ENCODE measurements at places on chromosomes 5 and 9.

- peak; percentile 6 for DNase-seq
These were observed 9.3 kb upstream of the KIF4B start for GRCh38 chr5:155004138-155004744.

- DNase-seq: no peak
These were observed 158.7 kb downstream of the NFIB start for GRCh38 chr9:14155237-14155636.

GRCh38 chr5:112077180-112077579, 320.2 kb upstream of the NREP start:
- DNase-seq: no peak

DNA sequence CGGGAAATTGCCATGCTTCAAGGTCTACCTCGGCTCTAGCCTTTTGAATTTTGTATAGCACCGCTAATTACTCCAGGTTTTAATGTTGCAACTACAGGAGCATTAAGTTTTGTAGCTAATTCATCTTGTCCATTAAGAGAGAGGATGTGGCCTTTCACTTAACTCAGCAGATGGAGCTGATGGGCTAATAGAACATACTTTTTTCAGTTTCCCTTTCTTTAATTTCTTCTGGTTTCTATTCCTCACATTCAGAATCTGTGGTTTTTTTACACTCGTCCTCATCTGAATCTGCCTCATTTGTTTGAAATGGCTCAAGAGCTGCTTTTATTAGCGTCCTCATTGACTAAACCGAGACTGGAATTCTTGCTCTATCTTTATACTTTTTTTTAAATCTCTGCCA, 2085.7 kb upstream of the C9orf72 start:
- no peak for DNase-seq

- DNase-seq: no peak
These were observed 20.8 kb upstream of the CXCL14 start for GRCh38 chr5:135599421-135600151.

DNA sequence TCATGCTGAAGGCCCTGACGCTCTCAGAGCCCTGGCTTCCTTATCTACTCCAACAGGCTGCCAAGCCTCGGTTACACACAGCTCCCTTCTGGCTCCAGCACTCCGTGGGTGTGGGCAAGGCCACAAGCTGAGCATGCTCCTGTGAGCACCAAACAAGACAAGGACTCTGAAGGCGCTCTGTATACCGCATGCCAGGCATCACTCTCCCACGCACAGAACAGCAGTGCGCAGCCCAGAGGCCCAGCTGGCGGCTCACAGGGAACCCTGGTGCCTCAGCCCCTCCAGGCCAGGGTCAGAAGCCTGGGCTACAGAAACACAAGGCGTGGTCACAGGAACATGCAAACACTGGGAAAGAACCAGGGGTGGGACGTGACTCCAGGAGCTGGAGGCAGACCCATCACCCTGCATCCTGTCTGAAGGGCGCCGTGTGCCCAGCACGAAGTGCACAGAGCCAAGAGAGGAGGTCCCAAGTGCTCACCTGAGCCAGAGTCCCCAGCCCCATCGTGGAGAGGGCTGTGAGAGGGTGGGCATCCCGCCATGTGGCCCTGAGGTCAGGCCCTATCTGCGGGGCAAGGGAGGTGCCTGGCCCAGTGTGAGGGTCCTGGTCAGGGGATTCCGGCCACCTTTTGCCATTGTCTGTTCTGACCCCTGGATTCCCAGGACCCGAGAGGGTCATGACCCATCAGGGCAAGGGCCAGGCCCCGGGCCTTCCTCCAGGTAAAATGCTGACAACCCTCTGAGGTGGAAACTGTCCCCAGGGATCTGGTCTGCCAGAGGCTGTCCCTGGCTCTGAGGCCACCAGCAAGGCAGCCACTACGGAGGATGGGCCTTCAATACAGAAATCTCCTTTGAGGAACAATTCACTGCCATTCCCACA, 54.7 kb downstream of the COL23A1 start:
- peak; percentile 98 for DNase-seq

- DNase-seq: no peak
These were observed 675.3 kb upstream of the CCNG1 start for GRCh38 chr5:162762119-162762518.

- DNase-seq: no peak
These were observed 4.3 kb upstream of the NCS1 start for GRCh38 chr9:130167927-130168326.

GRCh38 chr9:33120620-33121019, 44.1 kb upstream of the SMU1 start:
- no peak for DNase-seq

- no peak for DNase-seq
These were observed 87.0 kb downstream of the SLF1 start for GRCh38 chr5:94705427-94705826.

DNA sequence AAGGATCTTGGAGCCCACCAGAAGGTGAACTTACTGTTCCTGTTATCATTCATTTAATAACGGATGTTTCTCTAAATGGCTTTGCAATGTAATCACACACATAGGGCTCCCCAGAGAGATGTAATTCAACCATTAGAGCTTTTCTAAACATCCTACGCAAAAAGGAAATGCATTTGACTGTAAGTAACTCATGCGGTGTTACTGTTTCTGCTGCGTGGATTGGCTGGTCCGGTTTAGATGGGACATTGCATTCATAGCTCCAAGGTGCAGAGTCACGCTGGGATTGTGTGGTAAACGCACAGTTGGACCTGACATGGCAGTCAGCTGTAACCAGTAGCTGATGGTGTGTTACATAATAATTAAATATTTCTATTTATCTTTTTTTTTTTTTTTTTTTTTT, 185.5 kb upstream of the OTULINL start:
- DNase-seq: no peak

DNA sequence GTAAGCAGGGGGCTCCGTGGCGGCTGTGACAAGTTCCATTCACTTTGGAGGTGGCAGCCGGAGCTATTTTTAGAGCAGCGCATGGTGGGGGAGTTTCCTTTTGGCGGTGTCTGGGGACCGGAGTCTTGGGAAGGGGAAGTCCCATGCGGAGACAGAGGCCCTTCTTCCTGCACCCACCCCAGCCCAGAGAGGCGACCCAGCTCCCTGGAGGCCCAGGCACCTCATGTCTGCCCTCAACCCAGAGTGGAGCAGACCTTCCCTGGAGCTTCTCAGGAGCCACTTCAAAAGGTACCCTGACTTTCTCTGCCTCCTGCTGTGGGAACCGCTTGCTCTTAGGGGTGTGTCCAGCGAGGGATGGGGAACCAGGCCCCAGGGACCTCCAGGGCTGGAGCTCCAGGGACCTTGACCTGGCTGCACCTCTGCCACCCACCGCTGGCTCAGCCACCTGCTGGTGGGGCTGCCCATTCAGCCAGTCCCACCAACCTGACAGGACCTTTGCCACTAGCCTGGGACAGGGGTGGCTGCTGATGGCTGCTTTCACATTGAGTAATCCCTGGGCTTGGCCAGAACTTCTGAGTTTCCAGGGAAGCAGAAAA, 34.1 kb downstream of the NEK6 start:
- peak; percentile 62 for DNase-seq

DNA sequence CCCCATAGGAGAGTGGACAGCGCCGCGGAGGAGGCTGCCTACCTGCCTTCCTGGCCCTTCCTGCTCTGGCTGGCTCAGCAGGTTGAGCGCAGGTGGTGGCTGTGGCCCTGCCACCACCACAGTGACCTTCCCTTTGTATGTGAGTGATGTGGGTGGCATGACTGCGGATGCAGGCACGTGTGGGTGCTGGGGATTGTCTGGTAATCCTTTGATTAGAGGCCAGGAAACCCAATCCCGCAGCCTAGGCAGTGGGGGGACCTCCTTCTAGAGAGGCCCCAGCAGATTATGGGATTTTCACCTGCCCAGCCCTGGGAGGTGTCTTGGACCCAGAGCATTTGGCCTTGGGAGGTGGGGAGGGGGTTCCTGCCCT, 16.5 kb downstream of the RXRA start:
- peak; percentile 51 for DNase-seq

- DNase-seq: no peak
These were observed 277.5 kb downstream of the PLK2 start for GRCh38 chr5:58182287-58182841.

DNA sequence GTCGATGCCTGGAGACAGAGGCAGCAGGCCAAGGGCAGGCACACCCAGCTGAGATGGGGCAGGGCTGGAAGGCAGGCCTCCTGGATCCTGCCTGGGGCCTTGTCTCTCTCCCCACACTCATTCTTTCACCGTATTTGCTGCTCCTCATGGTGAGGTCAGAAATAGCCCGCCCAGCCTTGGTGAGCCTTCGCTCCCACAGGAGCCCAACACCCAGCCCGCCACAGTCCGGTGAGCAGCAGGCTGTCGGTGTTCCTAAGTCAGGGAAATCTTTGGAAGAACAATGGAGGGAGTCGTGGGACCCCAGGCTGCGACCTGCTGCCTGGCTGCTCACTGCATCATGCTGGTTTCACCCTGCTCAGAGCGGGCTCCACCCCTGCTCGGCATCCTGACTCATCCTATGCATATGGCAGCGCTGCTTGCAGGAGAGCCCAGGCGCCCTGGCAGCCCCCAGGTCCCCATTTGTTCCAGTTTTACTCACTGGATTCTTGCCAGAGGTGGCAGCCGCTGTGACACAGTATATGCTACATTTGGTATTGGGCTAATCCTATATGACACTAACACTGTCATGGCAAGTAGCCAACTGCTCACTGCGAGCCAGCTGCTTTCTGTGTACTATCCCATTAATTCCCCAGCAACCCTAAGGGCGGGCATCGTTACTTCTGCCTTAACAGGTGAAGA, 53.2 kb upstream of the NCS1 start:
- no peak for DNase-seq

DNA sequence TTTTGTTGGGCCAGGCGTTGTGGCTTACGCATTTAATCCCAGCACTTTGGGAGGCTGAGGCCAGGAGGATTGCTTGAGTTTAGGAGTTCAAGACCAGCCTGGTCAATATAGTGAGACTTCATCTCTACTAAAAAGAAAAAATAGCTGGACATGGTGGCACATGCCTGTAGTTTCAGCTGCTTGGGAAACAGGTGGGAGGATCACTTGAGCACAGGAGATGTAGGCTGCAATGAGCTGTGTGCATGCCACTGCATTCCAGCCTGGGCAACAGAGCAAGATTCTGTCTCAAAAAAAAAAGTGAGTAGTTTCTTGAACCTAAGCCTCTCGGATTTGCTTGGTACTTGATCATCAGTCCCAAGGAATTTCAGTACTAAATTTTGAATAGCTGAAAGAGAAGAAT, 26.9 kb downstream of the G3BP1 start:
- peak; percentile 22 for DNase-seq

DNA sequence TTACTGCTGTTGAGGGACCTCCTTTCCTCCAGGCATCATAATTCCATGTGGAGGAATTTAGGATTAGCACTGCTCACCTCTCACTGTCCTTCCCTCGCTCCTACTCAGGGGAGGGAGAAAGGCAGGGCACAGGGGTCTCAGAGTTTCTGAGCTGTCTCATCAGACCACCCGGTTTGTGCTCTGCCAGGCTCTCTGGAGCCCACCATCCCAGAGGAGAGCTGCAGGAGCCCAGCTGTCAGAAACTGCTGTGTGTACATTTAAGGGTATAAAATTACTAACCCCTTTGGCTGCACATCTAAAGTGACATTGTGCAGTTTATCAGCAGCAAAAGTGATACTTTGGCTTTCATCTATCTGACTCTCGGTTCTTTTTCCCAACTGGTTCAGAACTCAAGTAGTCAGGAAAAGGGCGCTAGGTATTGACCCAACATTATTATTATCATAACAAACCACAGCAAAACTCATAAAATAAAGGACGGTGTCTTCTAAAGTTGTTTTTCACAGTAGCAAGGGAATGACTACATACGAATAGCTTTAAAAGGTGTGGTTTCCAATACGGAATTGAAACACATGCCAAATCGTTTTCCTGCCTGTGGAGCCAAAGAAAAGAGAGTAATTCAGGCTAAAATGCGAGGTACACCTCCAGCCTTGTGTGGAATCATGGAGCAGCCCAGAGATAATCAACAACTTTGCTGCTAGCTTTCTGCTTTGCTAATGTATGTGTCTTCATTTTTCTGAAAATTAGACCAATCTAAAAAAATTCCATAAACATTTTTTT, 348.1 kb downstream of the TMEM167A start:
- no peak for DNase-seq

DNA sequence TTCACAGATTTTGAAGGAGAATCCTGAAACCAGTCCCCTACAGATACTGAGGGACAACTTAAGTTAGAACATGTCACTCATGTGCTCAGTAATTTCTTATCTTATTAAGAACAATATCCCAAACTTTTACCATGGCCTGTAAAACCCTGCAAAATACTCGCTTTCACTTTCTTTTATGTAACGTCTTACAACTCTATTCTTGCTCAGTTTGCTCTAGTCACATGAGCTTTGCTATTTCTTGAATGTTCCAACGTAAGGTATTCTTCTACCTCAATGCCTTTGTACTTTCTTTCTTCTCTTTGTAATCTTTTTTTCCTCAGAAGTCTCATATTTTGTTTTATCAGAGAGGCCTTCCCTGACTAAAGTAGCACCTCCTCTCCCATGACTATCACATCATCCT, 14.1 kb downstream of the TMEM38B start:
- DNase-seq: no peak

DNA sequence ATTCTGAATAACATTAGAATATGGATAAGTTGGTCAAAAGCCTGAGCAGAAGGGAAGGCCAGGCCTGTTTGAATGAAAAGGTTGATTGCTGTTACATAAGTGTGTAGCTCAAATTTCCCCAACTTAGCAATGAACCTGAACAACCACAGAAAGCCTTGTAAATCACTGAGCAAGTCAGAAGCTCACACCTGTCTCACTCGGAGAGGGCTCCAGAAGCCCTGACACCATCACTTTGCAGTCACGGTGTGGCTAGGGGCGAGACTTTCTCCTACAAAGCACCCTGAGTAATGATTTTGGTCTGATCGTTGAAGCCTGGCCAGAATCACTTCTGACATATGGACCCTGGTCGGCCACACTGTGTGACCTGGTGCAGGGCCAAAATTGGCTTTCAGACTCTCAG, 62.0 kb downstream of the MTX3 start:
- DNase-seq: no peak

DNA sequence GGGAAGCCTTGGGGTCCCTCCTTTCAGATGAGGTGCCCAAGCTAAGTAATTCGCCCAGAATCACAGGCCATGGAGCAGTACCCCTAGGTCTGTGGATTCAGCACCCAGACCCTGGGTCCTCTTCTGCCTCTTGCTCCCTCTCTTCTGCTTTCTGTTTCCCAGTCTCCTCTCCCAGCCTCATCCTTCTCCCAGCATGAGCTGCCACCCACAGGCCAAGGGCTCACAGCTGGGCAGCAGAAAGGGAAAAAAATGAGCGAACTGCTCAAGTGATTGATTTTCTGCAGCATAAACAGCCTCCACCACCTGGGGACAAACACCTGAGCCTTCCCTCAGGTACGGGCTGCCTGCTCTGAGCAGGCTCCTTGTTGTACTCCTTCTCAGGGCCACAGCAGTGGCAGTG, 113.9 kb upstream of the SAP30L start:
- DNase-seq: no peak

GRCh38 chr9:38336341-38336740, 56.2 kb upstream of the ALDH1B1 start:
- DNase-seq: no peak

DNA sequence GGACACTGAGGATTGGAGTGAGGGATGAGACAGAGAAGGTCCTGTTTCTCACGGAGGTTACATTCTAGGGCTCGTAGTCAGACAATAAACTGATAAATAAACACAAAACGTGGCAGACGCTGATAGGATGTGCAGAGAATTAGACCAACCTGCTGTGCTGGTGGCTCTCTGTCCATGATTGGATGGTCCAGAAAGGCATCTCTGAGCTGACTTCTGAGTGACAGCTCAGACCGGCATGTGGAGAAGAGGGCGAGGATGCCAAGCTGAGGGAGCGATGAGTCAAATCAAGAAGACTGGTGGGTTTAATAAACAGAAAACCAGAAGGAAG, 132.3 kb upstream of the TAF11L2 start:
- DNase-seq: no peak

All from inflammatory macrophage (primary cell).